ENCODE measurements at places on chromosomes 2 and 18.

GRCh38 chr2:212109792-212110680, 428.6 kb downstream of the ERBB4 start:
- H3K27me3 ChIP-seq, result no peaks in the 10 kb centered on the region
- H3K36me3 ChIP-seq, result no peaks in the 10 kb centered on the region
- H3K4me3 ChIP-seq, result no peak overlapping the region
- no peaks in the 10 kb centered on the region for H3K4me1 ChIP-seq
- no peak for DNase-seq
- no peak overlapping the region for H3K27ac ChIP-seq

- H3K4me1 ChIP-seq, result peaks cover 49% of the 10 kb centered on the region
- H3K4me3 ChIP-seq, result no peak overlapping the region
- peak overlapping the region; percentile 13 for H3K27ac ChIP-seq
- DNase-seq, result no peak
- peaks cover 3% of the 10 kb centered on the region for H3K36me3 ChIP-seq
Measured at GRCh38 chr2:61529944-61530735, 8.0 kb downstream of the XPO1 start.

DNA sequence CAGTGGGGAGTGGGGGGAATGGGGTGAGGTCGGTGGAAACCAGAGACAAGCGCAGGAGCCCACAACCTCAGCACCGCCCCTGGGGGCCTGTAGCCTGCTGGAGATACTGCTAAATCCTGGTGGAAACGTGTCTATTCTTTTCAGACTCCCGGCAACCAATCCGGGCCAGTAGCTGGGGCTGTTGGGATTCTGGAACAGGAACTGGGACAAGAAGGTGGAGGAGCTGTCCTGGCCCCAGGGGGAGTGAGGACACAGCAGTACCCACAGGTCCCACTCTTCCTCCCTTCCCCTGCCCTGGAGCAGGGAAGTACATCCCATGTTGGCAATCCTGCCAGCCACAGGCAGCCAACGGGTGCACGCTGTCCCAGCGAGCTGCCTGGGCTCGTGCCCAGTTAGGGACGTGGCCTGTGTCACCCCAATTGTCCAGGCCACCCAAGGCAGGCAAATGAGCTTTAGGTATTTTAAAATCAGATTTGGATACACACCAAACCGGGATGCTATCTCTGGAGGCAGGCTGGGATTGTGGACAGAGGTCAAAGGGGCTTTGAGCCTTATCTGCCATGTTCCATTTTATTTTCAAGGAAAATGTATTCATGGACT, 51.8 kb downstream of the HS1BP3 start:
- no peaks in the 10 kb centered on the region for H3K27me3 ChIP-seq
- H3K4me1 ChIP-seq, result peaks cover 54% of the 10 kb centered on the region
- no peak for DNase-seq
- H3K27ac ChIP-seq, result peak overlapping the region; percentile 78
- no peaks in the 10 kb centered on the region for H3K36me3 ChIP-seq

DNA sequence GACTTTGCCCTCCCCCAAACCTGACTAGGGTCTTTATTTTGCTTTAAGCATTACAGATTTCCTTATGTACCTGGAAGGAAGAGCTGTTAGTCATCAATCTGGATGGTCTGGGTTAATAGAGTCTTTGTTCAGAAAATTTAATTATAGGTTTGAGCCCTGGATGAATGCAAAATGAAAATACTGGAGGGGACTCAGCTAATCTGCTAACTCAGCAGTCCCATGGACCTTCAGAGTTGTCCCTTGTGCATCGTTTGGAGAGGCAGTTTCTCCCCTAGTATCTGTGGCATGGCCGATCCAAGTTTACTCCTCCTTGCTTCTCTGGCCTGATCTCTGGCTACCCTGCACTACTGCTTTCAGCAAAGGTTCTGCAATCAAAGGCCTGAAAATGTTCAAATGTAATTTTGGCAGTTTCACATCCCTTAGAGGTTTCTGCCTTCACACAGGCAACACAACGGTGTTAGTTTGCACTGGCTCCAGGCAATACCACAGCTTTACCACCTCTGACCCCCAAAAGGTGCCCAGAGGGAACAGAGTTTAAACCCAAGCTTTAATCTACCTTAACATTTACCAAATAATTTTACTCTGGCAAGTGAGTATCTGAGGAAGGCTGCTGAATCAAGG, 134.3 kb downstream of the THADA start:
- no peak for DNase-seq
- H3K27ac ChIP-seq, result no peak overlapping the region
- H3K36me3 ChIP-seq, result no peaks in the 10 kb centered on the region
- no peak overlapping the region for H3K4me3 ChIP-seq

GRCh38 chr2:197306696-197307040, 3.9 kb downstream of the ANKRD44 start:
- peaks cover 40% of the 10 kb centered on the region for H3K4me1 ChIP-seq
- peak overlapping the region; percentile 69 for H3K27ac ChIP-seq
- H3K4me3 ChIP-seq, result no peak overlapping the region
- H3K36me3 ChIP-seq, result no peaks in the 10 kb centered on the region

DNA sequence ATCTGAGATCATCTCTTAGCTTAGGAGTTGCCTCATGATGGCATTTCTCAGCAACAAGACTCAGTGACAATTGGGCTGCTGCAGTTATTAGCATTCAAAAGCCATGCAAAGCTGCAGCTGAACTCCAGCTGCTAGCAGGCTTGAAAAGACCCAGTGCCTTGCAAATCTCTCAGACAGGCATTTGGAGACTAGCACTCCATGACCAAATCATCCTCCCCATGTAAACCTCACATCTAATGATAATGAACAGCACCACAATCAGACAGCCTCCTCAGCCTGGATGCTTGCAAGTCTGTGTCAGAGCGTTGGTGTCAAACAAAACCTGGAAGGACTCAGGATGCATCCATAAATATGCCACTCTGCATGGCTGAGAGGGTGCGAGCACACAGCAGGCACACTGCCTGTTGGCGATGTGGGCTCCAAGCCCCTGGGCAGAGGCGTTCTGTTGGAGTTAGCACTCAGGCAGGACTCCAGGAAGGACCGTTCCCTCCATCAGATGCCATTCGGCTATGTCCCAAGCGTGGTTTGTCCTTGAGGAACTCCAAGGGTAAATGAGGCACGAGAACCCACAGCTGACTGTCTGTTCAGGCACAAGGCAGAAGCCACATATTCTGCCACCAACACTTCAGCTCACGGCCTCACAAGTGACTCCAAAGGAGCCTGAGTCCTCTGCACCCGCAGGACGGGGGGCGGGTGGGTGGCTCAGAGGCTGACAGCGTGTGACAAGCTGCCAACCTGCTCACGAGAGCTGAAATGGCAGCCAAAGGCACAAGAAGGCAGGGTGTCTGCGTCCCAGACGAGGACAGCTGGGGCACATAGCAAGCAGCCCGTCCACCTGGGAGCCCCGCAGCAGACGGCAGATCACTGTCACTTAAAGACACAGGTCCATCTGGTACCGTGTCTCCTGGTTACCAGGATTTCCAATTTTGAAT, 183.8 kb downstream of the MYT1L start:
- DNase-seq, result no peak
- no peaks in the 10 kb centered on the region for H3K27me3 ChIP-seq
- H3K4me3 ChIP-seq, result no peak overlapping the region
- no peak overlapping the region for H3K27ac ChIP-seq
- no peaks in the 10 kb centered on the region for H3K4me1 ChIP-seq

- no peaks in the 10 kb centered on the region for H3K27me3 ChIP-seq
- H3K4me1 ChIP-seq, result no peaks in the 10 kb centered on the region
- no peaks in the 10 kb centered on the region for H3K36me3 ChIP-seq
- no peak overlapping the region for H3K4me3 ChIP-seq
Measured at GRCh38 chr2:156199588-156199987, 132.9 kb downstream of the NR4A2 start.

GRCh38 chr2:184357033-184357432, 241.3 kb upstream of the ZNF804A start:
- H3K4me1 ChIP-seq, result no peaks in the 10 kb centered on the region
- no peak for DNase-seq
- no peak overlapping the region for H3K27ac ChIP-seq
- H3K4me3 ChIP-seq, result no peak overlapping the region
- H3K36me3 ChIP-seq, result no peaks in the 10 kb centered on the region
- no peaks in the 10 kb centered on the region for H3K27me3 ChIP-seq

GRCh38 chr2:9944330-9944758, 7.1 kb upstream of the GRHL1 start:
- no peaks in the 10 kb centered on the region for H3K4me1 ChIP-seq
- H3K27ac ChIP-seq, result no peak overlapping the region

GRCh38 chr2:69217333-69218080, 169.5 kb downstream of the GFPT1 start:
- H3K27me3 ChIP-seq, result no peaks in the 10 kb centered on the region
- no peaks in the 10 kb centered on the region for H3K36me3 ChIP-seq
- no peak overlapping the region for H3K4me3 ChIP-seq
- H3K4me1 ChIP-seq, result no peaks in the 10 kb centered on the region
- H3K27ac ChIP-seq, result no peak overlapping the region
- DNase-seq, result no peak

DNA sequence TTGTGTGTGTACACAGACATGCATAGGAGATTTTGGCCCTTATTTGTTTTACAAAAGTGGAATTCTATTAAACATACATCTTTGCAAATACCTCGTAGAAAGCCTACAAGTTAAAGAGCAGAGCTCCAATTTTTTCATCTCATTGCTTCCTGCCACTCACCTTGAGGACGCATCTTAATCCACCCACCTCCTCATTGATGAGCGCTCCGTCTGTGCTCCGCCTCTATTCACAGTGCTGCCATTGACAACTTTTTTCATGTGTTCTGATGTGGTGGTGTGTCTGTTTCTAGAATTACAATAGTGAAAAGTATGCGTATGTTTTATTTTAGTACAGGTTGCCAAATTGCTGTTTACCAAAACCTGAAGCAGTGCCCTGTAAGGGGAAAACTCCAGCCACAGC, 36.3 kb downstream of the NEURL3 start:
- no peak for DNase-seq
- peaks cover 7% of the 10 kb centered on the region for H3K4me1 ChIP-seq
- no peaks in the 10 kb centered on the region for H3K27me3 ChIP-seq

GRCh38 chr18:33596178-33596854, 18.3 kb downstream of the ASXL3 start:
- no peak for DNase-seq
- H3K4me3 ChIP-seq, result no peak overlapping the region
- H3K36me3 ChIP-seq, result no peaks in the 10 kb centered on the region
- H3K4me1 ChIP-seq, result no peaks in the 10 kb centered on the region
- no peak overlapping the region for H3K27ac ChIP-seq

DNA sequence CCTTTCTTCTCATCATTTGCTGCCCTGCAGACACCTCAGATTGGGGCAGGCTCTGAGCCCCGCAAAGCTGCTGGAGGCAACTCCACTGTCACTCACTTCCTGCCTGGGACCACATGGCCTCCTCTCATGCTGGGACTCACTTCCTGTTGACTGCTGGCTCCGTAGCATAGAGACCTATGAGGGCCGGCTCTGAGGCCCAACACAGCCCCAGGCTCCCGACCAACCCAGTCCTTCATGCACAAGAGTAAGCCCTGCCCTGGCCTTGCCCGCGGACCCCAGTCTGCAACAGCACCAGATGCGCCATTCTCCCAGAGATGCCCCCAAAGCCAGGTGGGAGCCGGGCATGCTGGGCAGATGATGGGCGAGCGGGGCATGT, 55.7 kb downstream of the DNMT3A start:
- no peak for DNase-seq
- no peak overlapping the region for H3K4me3 ChIP-seq
- H3K27me3 ChIP-seq, result no peaks in the 10 kb centered on the region
- H3K36me3 ChIP-seq, result peaks cover 9% of the 10 kb centered on the region
- peaks cover 30% of the 10 kb centered on the region for H3K4me1 ChIP-seq
- peak overlapping the region; percentile 14 for H3K27ac ChIP-seq

DNA sequence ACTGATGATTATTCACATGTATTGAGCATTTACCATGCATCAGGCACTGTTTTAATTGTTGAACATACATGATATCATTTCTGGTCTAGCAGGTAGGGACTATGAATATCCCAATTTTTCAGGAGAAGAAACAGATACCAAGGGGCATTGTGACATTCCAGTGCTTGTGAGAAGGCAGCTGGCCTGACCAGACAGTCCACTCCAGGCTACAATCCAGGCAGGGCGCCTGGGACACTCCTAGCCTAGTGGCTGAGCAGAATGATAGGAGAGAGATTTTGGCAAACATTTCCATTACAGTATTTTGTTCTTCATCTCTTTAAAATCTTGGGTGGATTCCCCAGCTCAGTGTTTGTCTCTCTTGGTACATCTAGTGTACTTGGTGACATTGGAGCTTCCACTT, 24.9 kb downstream of the ZNF892 start:
- H3K4me3 ChIP-seq, result no peak overlapping the region
- DNase-seq, result no peak
- no peak overlapping the region for H3K27ac ChIP-seq
- no peaks in the 10 kb centered on the region for H3K4me1 ChIP-seq

GRCh38 chr2:27072920-27073319, 1.5 kb upstream of the OST4 start:
- no peak for DNase-seq
- no peak overlapping the region for H3K4me3 ChIP-seq
- peaks cover 31% of the 10 kb centered on the region for H3K4me1 ChIP-seq
- peak overlapping the region; percentile 92 for H3K27ac ChIP-seq
- peaks cover 19% of the 10 kb centered on the region for H3K36me3 ChIP-seq

- no peaks in the 10 kb centered on the region for H3K36me3 ChIP-seq
- no peak overlapping the region for H3K27ac ChIP-seq
- no peaks in the 10 kb centered on the region for H3K4me1 ChIP-seq
- H3K4me3 ChIP-seq, result no peak overlapping the region
Measured at GRCh38 chr18:72160510-72161445, 383.4 kb downstream of the CBLN2 start.

GRCh38 chr18:32424696-32425095, 46.0 kb downstream of the GAREM1 start:
- no peak overlapping the region for H3K27ac ChIP-seq
- H3K4me1 ChIP-seq, result peaks cover 78% of the 10 kb centered on the region
- no peaks in the 10 kb centered on the region for H3K36me3 ChIP-seq
- no peaks in the 10 kb centered on the region for H3K27me3 ChIP-seq

DNA sequence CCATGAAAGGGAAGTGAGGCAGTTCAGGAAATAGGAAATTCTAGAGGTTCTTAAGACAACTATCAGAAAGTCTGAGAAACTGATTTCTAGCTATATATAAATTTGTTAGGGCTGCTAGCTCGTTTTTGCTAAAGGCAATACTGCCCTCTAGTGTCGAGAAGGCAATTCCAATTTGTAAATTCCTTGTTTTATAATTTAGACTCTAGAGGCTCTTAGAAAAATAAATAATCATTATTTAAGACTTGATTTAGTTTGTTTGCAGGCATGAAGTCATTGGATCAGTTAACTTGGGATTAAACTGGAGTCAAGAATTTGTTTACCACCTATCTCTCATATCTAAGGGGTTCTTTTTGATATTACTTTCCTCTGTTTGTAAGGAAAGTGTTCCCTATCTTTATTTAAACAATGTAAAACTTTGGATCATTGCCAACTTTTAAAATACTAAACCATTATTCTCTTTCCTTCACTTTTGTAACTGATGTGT, 66.2 kb downstream of the ACVR2A start:
- no peak for DNase-seq
- no peaks in the 10 kb centered on the region for H3K27me3 ChIP-seq
- H3K36me3 ChIP-seq, result no peaks in the 10 kb centered on the region
- peaks cover 7% of the 10 kb centered on the region for H3K4me1 ChIP-seq
